AG09309 (cell line): ENCODE measurements at places on chromosomes 3 and 15.

DNA sequence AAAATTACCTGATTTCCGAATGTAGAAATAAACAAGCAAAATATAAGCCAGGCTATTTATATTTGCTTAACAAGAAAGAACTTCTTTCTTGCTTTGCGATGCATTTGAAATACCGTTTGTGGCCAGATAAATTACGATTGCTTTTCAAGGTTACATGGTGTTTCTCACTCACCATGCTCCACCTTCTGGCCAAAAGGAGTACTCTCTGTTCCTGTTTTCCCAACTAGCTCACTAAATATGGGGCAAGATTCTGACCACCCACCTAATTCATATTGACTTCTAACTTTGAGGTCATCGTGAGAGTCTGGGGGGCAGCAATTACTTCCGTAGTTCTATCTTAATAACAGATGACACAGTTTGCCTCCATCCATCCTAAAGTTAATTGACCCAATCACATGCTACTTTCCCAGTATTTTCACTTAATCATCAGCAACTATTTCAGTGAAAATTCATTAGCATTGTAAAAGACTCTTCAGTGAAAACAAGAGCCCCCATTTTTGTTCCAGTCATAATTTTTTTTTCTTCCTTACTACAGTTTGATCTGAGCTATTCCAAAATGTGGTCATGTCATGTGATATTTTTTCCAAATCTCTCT, 25.9 kb downstream of the ACP3 start:
- DNase-seq: peak; percentile 23

- no peak for DNase-seq
Observed at GRCh38 chr3:18338827-18339514, 86.2 kb downstream of the SATB1 start.

DNA sequence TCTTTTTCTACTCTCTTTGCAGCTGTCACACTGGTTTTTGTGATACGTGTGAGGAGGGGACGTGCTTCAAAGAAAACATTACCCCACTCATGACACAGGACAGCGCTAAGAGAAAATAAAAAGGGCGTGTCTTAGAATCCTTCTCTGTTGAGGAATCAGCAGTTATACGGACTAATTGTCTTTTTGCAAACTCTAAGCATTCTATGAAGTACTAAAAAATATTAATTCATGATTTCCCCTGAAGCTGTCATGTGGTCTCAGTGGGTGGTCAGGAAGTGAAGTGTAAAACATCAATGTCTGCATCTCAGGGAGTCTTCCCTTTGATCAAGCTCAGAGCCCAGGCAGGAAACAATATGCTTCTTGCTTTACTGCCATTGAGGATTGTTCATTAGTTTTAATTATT, 117.5 kb upstream of the CRBN start:
- DNase-seq: no peak

DNA sequence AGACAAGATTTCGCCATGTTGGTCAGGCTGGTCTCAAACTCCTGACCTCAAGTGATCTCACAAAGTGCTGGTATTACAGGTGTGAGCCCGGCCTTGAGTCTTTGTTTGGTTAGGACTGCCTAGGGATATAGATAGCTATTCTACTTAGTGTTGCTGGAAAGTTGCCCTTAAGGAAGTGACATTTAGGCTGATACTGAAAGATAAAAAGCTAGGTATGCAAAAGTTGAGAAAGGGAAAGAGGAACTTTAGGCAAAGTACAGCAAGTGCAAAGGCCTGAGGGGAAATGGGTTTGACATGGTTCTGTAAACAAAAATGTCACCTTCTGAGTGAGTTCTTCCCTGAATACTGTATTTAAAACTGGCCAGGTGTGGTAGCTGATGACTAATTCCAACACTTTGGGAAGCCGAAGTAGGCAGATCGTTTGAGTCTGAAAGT, 111.5 kb downstream of the ZNF609 start:
- DNase-seq: no peak

DNA sequence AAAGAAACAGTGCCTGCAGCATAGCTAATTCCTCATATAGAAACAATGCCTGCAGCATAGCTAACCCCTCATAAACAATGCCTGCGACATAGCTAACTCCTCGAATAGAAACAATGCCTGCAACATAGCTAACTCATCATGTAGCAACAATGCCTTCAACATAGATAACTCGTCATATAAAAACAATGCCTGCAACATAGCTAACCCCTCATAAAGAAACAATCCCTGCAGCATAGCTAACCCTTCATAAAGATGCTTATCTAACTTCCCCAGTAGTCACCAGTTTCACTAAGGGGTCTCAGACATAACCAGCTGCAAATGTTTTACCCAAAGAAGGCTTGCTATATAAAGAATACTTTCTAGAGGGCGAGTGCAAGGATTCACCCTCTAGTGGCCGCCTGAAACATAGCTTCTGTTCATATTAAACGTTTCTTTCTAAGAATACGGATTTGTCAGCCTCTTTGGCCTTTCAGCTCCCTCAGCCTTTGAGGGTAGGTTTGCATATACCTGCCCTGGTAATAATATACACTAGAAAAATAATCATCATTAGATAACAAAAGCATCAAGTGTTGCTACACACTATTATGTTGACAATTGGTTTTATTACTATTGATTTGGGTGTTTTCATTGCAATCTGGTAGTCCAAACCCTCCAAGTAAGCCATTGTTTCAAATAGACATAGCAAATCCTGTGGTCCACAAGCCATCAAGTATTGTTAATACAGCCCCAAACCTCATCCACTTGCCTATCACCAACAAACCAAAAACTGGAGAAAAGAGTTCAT, 44.4 kb upstream of the FAN1 start:
- peak; percentile 13 for DNase-seq

- peak; percentile 20 for DNase-seq
Observed at GRCh38 chr3:148737104-148737530, 39.4 kb downstream of the AGTR1 start.

GRCh38 chr3:149593418-149594160, 64.2 kb downstream of the WWTR1 start:
- DNase-seq: no peak

DNA sequence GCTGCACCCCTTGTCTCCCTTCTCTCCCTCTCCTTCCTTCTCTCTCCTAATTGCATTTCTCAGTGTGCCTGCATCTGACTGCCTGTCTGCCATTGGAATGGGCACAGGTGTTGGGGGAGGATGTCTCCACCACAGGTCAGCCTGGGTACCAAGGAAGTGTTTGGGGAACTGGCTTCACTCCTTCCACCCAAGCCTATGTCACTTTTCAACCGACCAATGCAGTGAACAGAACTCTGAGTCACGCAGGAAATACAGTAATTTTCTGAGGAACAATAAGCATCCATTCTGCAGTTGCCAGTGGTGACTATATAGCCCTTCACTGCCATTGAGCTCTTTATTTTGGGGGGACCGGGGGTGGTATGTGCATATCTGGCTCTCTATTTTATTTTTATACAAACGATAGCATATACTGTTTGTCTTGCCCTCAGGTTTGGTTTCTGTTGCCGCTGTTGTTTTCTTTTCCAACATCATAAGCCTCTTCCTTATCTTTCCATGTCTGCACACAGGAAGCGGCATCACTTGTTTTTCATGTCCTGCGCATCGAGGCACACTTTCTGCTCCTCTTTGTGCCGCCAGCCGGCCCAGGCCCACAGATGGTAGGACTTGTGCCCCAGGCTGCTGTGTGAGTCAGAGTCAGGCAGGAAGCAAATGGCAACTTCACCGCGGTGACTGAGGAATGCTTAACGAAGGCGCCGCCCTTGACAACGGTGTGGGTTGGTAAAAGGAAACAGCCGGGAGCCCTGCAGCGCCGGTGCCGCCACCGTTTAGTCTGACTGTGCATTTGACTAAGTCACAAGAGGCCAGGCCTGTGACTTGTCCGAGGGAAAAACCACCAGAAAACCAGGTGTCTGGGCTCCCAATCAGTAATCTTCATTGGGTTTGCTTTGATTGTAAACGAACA, 21.1 kb upstream of the CDCP1 start:
- DNase-seq: peak; percentile 79

- peak; percentile 10 for DNase-seq
Observed at GRCh38 chr3:150970665-150971324, 1.7 kb downstream of the CLRN1 start.

DNA sequence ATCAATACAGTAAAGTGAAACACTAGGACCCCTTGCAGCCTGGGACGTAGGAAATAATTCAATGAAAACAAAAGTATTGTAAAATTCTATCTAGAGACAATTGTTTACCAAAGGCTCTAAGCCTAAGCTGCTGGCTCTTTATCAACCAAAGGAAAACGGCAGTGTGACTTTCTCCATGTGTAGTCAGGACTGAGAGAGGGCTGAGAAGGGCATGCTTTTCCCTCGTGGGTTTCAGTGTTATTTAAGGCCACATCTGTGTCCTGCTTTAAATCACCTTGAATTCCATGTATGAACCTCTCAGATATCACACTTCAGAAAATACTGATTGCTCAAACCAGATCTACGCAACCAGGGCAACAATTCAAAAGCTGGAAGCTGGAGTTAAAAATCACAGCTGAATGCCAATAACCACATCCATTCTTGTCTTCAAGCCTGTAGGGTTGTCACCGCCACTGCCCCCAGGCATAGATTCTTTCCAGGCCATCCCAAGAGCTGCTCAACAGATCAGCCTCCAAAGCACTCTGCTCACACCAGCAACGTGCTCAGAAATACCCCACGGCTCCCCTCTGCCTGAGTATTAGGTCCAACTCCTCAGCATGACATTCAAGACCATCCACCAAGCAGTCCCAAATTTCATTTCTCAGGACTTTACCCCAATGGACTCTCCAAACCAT, 124.0 kb downstream of the SRGAP3 start:
- no peak for DNase-seq

- no peak for DNase-seq
Observed at GRCh38 chr3:155441026-155441425, 147.5 kb upstream of the STRIT1 start.

DNA sequence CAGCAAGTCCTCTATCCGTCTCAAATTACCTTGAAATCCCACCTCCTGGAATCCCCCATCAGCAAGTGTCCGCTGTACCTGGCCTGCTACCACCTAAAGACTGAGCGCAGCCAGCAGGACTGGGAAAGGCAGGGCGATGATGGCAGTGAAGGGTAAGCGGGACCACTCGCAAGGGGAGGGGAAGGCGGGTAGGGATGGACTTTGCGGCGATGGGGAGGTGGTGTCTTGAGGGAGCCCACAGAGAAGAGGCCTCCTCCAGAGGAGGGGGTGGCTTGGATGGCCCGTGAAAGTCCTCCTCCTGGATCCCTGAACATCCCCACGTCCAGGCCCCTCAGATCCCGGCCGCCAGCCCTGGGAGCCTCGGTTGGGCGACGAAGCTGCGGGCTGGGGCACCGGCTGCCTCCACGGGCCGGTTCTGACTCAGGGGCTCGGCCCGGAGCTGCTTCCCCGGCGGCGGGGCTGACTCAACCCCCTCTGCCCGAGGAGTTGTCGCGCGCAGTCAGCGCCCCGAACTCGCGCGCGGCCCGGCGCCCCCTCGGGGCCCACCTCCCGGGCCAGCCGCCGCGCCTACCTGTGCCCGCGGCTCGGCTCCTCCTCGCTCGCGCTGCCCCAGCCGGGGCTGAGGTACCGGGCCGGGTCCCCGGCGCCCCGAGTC, 512 bp downstream of the LARP6 start:
- DNase-seq: no peak
